ENCODE measurements at places on chromosomes 3 and 15.

- DNase-seq = no peak
These were observed 434.2 kb downstream of the ZIC1 start for GRCh38 chr3:147843331-147843730.

DNA sequence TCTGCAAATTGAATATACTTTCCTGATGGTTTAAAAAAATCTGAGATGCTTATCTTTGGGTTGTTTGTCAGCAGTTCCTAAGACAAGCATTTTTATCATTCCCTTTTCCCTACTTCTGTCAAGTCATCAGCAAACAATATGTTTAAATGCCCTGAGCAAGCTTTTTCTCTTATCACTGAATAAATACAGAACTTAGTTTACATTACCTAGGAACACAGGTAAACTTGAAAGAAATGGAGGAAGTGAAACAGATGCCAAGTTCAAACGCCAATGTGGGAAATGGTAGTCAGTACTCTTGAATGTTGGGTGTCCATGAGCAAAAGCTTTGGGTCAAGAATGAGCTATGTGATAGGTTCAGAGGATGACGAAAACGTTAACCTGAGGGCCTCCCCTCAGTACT, 17.2 kb upstream of the TCAIM start:
- DNase-seq = no peak

DNA sequence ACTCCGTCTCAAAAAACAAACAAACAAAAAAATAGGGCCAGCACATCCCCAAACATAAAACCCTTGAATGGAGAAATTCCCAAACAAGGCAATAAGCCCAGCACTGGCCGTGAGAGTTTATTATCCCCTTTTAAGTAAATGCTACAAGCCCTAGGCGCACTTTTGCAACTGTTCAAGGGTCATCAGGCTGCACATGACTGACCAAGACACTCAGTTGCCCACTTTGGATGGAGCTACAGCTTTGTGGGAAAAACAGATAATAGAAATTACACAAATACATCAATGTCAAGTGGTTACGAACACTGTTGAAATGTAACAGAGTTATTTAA, 33.7 kb upstream of the ZNF445 start:
- no peak for DNase-seq

DNA sequence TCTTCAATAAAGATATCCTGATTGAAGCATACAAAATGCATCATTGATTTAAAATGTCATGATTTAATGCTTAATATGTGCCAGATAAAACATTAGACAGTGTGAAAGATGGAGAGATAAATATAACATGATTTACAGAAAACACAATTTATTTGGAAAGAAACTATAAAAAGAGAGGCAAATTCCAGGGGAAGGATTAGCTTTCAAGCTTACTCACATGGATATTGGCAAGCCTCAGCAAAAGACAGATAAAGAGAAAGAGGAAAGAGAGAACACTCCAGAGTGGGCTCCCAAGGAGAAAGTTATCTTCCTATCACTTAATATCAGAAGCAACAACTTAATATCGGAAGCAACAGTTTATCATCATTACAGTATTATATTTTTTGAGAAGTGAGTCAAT, 1036.5 kb downstream of the SQOR start:
- no peak for DNase-seq

GRCh38 chr15:77834276-77834990, 201.7 kb upstream of the LINGO1 start:
- DNase-seq = no peak

- DNase-seq = no peak
These were observed 77.0 kb upstream of the PLSCR5 start for GRCh38 chr3:146682171-146682570.

DNA sequence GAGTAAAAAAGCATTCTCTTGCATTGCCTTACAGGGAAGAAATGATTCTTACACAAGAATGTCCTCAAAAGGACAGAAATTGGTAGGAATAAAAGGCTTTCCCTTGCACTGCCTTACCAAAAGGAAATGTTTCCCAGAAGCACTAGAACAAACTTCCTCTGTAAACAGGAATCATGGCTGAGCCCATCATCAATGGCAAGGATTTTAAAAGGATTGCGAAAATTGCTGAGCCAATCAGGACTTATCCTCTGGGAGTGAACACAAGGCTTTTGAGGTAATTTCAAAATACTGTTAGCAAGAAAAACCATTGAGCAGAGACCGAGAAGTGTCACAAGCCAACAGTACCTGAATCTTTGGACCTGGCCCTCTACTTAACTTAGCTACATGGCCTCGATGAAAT, 897.3 kb downstream of the ROBO1 start:
- DNase-seq = no peak

- peak; percentile 85 for DNase-seq
These were observed 10.6 kb upstream of the WNT7A start for GRCh38 chr3:13890377-13891016.

GRCh38 chr15:49985463-49985862, 133.6 kb downstream of the ATP8B4 start:
- DNase-seq = no peak

DNA sequence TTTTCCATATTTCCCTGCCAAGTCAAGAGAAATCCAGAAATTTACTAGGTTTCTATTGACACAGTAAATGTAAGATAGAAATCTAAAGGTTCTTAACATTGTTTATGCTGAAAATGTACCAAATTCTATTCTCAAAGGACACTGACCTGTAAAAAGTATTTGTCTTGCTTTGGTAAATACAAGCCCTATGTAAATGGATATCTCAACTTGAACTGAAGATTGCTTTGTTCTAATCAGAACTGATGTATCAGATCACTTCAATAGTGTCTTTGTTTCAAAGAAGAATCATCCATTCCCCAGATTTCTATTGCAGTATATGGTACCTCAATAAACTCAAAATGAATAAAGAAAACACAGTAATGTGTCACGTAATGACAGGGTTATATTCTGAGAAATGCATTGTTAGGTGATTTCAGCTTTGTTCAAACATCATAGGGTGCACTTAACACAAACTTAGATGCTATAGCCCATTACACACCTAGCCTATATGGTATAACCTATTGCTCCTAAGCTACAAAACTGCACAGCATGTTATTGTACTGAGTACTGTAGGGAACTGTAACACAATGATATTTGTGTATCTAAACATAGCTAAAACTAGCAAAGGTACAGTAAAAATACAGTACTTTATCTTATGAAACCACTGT, 143.5 kb upstream of the NECTIN3 start:
- no peak for DNase-seq

- no peak for DNase-seq
These were observed 49.2 kb downstream of the SLC15A2 start for GRCh38 chr3:121943431-121943830.

GRCh38 chr15:70293591-70294470, 196.1 kb upstream of the TLE3 start:
- no peak for DNase-seq

- no peak for DNase-seq
These were observed 170.5 kb downstream of the PYDC2 start for GRCh38 chr3:191631496-191631895.

- DNase-seq = no peak
These were observed 820.5 kb downstream of the MCTP2 start for GRCh38 chr15:95051861-95052260.

DNA sequence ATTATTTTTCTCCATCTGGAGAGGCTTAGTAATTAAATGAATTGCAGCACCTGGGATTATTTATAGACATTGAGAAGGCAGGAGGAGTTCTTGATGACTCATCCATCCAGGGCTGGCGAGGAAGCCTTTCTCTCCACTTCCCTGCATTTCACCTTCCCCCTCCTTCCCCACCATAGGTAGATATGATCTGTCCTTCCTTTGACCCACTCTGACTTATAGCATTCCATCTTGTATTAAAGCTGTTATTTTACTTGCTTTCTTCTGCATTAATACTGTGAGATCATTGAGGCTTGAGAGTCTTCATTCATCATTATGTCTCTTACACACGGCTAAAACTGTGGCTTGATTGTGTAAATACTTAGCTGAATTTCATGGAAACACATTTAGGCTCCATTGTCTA, 288.8 kb downstream of the FEZF2 start:
- peak; percentile 17 for DNase-seq

- no peak for DNase-seq
These were observed 63.7 kb upstream of the DLG1 start for GRCh38 chr3:197362081-197362480.

DNA sequence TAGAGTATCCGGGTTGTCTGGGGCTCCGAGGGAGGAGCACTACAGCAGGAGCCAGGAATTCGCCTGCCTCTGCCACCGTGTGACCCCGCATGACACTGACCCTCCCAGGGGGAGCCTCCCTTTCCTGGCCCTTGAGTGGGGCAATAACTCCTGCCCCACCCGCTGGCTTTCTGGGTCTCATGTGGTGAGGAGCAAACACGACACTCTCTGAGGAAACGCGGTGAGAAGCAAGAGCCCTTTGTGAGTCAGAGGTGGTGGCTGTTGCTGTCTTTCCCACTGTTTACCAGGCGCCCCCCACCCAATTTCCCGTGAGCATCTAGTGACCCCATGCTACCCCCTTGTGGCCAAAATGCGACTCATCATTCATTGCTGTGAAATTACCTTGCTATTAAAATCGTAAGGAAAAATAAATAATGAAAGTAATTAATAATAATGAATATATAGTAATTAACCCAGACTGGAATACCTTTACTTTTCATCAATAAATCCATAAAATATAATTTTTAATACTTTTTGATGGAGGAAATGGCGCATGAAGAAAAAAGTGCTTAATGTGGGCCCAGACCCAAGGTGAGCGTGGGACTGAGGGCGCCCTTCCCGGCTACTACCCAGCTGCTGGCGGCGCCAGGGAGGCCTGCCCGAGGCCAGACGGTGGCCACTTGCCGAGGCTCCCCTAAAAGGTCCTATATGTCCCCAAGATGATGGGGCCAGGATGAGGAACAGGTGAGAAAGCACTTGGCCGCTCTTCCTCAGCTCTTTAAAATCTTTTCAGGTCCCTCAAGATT, 29.3 kb downstream of the CCNL1 start:
- DNase-seq = peak; percentile 67

GRCh38 chr15:100772478-100772877, 107.2 kb upstream of the ALDH1A3 start:
- no peak for DNase-seq

DNA sequence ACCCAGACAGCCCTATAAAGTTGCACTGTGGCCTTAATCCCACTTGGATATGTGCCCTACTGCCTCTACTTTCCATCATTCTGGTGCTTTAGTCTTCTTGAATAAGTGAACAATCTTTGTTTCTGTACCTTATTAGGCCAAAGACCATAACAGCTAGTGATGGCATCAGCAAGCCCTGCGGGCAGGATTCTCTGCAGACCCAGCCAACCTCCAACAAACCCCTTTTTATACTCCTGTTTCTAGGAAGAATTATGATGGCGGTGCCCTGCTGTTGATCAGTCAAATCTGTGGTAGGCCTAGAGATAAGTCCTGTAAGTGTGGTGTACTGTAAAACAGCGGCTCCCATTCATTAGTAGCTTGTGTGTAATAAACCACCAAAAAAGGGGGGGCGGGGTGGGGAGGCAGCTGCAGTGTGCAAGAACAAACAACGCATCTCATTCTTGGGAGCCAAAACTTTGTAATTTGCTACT, 40.5 kb downstream of the SOX2 start:
- DNase-seq = no peak

DNA sequence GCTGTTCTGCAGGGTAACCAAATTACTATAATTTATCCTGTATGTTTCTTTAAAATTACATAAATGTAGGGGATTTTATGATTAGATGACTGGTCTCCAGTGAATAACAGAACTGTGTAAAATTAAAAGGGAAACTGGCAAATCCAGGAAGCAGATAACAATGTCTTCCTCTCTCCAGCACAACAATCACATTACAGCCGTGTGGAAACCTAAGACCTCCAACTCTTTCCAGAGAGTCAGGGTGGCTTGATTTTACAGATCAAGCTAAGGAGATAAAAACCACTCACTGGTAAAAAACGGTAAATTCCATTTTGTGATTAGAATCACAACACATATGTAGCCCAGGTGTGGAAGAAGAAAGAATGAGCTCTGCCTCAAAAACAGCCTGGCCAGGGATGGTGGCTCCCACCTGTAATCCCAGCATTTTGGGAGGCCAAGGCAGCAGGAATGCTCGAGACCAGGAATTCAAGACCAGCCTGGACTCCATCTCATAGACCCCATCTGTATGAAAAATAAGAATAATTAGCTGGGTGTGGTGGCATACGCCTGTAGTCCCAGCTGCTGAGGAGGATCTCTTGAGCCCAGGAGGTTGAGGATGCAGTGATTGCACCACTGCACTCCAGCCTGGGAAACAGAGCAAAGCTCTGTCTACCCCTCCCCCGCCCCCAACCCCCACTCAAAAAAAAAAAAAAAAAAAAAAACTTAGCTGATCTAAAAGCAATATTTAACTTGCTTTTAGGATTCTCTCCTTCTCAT, 29.0 kb downstream of the IL17RD start:
- no peak for DNase-seq

DNA sequence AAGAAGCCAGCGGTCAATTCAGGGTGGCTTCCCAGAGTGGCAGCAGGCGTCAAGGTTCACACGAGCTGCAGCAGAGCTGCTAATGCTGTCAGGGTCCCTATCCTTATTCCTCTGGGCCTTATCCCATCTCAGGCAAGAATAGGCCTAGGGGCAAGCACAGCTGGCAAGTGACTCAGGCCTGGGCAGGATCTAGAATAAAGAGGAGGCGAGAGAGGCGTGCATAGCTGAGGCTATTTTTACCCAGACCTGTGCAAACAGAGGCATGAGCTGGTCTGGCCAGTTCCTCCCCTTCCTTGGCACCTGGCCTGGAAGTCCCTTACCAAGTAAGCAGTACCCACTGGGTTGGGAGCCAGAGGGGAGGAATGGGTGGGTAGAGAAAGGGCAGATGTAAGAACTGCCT, 12.2 kb upstream of the VIPR1 start:
- DNase-seq = no peak

- DNase-seq = no peak
These were observed at the start of gene SLC9A9 for GRCh38 chr3:143847787-143848631. Gene SLC9A9 (minus strand): TSS chr3:143848468. CDS start chr3:143848322, 146 bp downstream.

DNA sequence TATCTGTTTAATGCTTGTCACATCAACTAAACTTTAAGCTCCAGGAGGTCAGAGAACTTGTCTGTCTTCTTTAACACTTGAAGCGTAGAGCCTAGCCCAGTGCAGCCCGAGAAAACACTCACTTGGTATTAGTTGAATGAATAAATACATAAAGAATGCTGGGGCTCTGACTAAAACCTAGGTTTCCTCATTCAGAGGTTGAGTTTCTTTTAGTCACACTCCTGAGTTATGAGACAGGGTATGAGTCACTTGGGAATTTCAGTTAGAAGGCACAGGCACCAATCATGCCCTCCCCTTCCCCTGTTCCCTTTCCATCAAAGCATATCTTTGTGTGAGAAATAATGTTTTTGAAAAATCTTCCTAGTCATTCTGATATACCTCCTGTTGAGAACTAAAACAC, 589.8 kb upstream of the DPPA4 start:
- DNase-seq = peak; percentile 63

DNA sequence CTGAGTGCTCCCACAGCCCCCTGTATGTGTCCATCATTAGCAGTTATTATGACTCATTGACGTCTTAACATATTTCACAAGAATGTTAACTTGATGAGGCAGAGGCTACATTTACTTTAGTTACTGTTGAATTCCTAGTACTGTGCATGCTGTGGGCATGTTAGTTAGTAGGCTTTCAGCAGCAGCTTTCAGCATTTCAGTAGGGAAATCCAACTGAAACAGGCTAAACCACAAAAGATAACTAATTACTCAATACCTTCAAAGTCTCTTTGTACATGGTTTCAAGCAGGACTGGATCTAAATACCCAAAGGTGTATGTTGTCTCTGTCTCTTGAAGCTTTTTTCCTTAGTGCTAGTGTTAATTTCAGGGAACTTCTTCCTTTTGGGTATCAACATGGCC, 229.9 kb upstream of the SUCLG2 start:
- DNase-seq = no peak
